ENCODE measurements at places on chromosomes 6 and 20.

DNA sequence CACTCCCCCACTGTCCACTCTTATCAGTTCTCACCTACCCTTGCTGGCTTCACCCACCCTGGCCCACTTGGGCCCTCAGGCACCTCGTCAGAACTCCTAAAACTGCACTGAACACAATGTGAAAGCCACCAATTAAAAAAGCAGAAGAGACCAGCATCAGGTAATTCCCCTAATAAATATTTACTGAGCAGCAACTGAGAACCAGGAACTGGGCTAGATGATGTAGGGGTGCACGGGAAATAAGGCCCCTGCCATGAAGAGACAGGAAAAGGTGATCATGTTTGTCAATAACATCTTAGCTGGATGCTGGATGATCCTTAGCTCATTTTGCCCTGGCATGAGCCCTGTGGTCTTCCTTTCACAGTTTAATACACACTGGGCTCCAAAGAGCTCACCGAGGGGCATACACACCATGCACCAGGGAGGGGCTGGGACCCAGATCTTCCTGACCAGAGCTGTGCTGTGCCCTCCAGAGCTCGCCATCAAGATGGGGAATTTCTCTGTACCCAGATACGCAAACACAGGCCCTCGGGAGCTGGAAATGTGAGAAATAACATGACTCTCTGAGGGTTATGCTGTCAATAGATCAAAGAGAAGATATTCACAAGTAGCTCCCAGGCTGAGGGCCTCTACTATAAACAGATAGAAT lies 113.6 kb upstream of the SLC22A16 start:
- DNase-seq = no peak

DNA sequence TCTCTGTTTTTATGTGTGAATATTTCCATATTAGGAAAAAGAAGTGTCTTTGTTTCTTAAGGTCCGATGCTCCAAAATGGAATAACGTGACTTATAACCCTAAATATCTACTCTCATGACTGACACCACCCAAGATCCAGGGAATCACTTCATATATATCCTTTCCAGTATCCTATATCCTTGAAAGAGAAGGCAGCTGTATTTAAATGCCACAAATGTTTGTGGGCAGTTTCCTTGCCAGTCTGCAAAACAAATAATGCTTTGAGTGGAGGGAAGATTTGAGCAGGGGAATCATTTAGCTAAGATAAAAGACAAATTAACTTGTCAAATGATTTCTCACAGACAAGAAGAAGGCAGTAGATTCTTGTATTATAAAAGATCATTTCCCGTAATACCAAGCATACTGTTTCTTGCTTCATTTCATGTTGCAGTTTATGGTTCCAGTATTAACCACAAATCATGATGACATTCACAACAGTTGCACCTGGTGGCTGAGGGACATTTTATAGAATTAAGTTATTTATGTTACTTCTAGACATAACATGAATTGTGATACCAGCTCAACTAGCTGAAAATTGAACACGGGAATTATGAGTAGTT lies 30.0 kb upstream of the FABP7 start:
- no peak for DNase-seq

- no peak for DNase-seq
Observed at GRCh38 chr6:32692019-32692418, 25.6 kb upstream of the HLA-DQB1 start.

DNA sequence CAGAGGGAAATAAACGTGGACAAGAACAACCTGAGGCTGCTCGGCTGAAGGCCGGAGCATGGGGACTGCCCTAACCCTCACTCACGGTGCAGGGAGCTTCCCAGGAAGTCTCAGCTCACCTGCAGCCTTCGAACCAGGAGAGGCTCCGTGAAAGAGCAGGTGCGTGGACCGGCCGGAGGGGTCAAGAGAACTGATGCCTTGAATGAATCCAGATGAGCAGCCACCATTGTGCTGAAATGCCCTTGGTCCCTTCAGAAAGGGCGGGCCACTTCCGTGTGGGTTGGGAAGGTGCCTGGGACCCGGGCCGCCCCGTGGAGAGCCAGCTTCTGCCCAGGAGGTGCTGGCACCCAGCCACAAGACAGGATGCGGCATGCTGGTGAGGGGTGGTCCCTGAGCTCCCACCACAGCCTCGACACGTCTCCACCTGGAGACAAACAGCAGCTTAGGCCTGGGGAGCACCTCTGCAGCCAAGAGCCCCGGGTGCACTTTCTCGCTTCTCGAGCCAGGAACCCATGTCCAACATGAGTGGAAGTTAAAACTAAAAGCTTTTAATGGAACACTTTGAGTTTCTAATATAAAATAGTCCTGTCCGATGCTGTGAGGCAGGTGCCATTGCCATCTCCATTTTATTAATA lies 83.5 kb downstream of the TTLL2 start:
- no peak for DNase-seq

- DNase-seq = peak; percentile 90
Observed at GRCh38 chr20:47792021-47792618, 6.8 kb upstream of the SULF2 start.

DNA sequence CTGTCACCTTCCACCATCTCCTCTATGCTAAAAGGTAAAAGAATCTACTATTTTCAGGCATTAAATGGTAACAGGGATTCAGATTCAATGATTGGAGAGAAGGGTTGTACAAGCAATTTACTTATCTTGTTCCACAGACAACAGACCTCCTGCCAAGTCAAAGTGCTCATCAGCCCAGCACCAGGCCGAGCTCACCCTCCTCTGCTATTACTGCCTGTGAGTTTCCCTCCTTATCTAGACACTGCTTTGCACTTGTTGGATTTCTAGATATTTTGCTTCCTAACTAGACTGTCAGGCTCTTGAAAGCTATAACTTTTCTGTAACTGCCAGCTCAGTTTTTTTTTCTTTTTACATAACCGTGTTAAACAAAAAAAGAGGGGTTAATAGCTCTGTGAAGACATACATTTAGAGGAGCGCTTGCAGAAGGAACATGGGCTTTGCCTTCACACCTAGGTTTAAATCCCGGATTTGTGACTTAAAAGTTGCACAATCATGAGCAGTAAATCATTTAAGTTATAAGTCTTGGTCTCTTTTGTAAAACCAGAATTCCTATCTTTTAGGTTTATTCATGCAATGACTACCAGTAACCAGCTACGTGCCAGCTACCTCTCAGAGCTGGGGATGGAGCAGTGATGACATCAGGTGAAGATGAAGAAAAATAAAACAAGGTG lies 1.1 kb upstream of the FAM162B start:
- DNase-seq = no peak

DNA sequence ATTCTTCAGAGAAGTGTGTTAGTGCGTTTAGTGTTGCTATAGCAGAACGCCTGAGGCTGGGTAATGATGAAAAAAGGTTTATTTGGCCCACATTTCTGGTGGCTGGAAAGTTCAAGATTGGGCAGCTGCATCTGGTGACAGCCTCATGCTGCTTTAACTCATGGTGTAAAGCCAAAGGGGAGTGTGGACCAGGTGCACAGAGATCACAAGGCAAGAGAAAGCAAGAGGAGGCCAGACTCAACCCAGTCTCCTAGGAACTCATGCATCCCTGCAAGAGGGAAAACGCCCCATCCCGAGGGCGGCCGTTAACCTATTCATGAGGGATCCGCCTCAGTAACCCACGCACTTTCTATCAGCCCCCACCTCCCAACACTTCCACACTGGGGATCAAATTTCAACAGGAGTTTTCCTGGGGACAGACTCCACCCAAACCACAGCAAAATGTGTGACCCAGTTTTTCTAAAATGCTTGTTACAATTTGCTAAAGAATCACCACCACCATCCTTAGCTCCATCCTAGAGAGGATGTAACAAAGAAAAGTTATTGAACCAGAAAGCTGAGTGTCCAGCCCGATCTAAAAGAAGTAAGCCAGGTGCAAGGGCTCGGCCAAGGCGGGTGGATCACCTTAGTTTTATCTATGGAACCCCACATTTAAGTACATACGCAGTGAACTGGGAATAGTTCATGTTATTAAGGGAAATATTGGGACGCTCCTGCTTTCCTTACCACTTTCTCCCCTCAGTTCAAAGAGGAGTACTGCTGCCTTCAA lies 164.8 kb downstream of the QKI start:
- DNase-seq = no peak

DNA sequence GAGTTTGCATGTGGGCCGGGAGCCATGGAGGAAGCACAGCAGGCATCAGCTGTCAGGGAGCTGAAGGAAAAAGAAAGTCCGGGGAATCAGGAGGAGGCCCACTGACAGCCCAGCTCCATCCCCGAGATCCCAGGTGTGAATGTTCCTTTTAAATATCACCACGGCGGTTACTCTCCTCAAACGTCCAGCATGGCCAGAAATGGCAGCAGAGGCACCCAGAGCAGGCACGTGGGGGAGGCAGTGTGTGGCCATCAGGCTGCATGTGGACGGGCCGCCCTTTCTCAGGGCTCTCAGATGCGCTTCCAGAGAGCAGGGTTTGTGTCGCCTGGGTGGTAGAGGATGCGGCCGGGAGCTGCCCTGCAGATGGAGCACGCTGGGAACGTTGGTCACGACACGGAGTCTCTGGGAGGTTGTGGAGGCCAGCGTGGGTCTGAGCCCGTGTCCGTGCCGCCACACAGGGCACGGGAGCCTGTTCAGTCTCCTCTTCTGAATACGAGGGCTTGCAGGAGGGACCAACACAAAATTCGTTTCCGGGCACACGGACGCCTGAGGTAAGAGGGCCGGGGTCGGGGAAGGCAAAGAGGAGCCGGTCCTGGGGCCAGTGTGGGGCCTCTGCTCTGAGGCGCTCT lies 45.3 kb upstream of the DACT2 start:
- no peak for DNase-seq

DNA sequence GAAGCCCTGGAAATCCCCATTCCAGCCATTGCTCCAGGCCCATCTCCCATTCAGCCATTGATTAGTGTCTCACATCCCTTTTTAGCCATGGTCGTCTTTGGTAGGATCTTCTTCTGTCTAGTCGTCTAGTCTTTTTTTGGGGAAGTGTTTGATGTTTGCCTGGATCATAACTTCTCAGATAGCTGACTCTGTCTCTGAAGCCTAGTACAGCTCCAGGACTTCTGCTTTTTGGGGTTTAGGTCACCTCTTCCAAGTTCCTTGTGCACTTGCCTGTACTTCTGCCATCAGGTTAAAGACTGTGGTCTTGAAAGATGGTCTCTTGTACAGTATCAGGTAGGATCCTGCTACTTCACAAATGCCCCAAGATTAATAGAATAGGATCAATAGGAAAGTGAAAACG lies 553.5 kb downstream of the PKHD1 start:
- no peak for DNase-seq

- DNase-seq = no peak
Observed at GRCh38 chr6:15375638-15376290, 129.9 kb downstream of the JARID2 start.

DNA sequence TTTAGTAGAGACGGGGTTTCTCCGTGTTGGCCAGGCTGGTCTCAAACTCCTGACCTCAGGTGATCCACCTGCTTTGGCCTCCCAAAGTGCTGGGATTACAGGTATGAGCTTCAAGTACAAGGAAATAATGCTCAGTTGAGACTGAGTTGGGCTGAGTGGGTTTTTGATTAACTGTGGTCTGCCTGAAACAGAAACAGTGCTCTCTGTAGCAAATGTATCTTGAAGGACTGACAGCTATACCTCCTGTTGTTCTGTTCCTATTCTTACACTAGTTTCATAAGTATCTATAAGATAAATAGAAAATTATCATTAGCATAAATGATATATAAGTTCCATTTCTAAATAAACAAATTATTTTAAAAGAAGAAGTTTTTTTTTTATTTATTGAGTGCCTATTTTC lies 142.8 kb upstream of the PTPRK start:
- no peak for DNase-seq
